ENCODE measurements at places on chromosomes 2 and 18. TPM values are rescaled to one million over a fixed set of nuclear protein-coding genes. Genes with fewer than 3 reads are reported as not detected.

CROCC2 gene
- total RNA-seq: under 0.01 TPM

GPR45 gene
- total RNA-seq: not detected

PLGLB2 gene
- total RNA-seq: 1.5 TPM

NT5DC4 gene
- total RNA-seq: not detected

AFF3 gene
- 0.76 TPM for total RNA-seq

HOXD13 gene
- 3.8 TPM for total RNA-seq

MARCHF4 gene
- 14.5 TPM for total RNA-seq

LDLRAD4 gene
- not detected for total RNA-seq

PIEZO2 gene
- 1.1 TPM for total RNA-seq

GCG gene
- total RNA-seq: not detected

CPO gene
- total RNA-seq: not detected

VSNL1 gene
- total RNA-seq: not detected

EMILIN1 gene
- 229 TPM for total RNA-seq

ZNF804A gene
- 0.76 TPM for total RNA-seq

IKZF2 gene
- total RNA-seq: 13.5 TPM

GPR35 gene
- 0.25 TPM for total RNA-seq

GPR39 gene
- total RNA-seq: 3.8 TPM

ZAP70 gene
- total RNA-seq: not detected

MYO5B gene
- not detected for total RNA-seq

HOXD1 gene
- 0.13 TPM for total RNA-seq

FN1 gene
- total RNA-seq: 36,331 TPM

ITGB1BP1 gene
- total RNA-seq: 52.2 TPM

Data from GM23248 (cell line).